ENCODE measurements at places on chromosomes 16 and 17.
A peak's percentile ranks its signal among the peaks of the same experiment; 100 is the strongest.

GRCh38 chr17:27294689-27295630 lies 1.0 kb downstream of the WSB1 start:
- DNase-seq: peak; percentile 25

- no peak for DNase-seq
These were observed 133.1 kb downstream of the SNX11 start for GRCh38 chr17:48240562-48241130.

DNA sequence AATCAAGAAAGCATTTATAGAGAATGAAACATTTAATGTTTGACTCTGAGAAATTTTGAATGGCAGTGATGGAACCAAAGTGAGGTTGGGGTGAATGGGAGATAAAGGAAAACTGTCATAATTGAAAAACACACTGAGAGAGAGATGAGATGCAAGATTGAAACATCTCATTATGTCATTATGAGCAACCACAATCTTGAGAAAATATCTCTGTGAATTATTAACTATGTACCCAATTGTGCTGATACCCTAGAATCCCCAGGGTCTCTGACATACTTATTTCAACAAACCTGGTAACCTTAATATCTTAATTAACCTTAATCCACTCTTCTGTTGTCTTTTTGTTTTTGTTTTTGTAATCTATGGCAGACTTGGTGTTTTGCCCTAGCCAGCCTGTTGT lies 143.5 kb upstream of the HLF start:
- no peak for DNase-seq

DNA sequence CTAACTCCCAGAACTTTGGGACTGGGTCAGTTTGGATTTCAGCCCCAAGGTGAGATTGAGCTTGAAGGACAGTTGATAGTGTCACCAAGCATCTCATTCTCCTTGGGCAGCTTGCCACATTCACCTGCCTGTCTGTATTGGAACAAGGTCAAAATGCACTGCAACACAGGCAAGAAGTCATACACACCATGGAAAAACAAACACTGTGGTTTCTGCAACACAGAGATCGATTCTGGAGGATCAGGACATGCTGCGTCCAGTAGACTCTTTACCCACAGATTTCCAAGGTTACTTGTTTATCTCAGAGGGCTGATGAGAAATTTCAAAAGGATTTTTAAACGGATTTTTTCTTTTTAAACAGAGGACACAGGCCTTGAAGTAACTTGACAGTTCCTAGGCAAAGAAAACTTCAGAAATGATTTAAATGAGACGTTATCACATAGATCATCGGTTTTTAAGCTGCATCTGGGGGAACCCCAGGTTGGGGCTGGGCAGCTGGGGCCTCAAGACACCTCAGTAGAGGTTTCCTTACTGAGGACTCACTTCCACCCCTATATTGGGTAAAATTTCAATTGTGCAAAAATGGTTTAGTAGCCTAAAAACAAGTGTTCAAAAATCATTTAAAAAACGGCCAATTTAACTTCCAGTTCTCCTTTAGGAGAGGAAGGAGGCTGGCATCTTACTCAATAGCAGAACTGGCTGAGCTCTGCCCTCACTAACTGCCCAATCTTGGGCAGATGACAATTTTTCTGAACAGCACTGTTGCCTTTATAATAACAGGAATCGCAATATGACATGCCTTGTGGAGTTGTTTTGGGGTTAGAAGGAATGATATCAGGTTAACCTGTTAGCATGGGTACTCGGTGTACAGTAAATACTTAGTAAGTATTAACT lies 299.3 kb downstream of the XYLT1 start:
- DNase-seq: no peak

Measured in NCI-H1417 treated with DMSO at 0.1 percent for 48 hours (cell line).